Left colon (tissue), 2 donors: ENCODE measurements at places on chromosomes 6 and 20. TPM values are rescaled to one million over a fixed set of nuclear protein-coding genes. Genes with fewer than 3 reads are reported as not detected.

- peak; percentile 97 for DNase-seq
These were observed 3.7 kb downstream of the PRSS16 start for GRCh38 chr6:27251112-27251605.

- peak; percentile 14 for DNase-seq
These were observed 78.0 kb downstream of the DLGAP4 start for GRCh38 chr20:36384022-36384619.

DNA sequence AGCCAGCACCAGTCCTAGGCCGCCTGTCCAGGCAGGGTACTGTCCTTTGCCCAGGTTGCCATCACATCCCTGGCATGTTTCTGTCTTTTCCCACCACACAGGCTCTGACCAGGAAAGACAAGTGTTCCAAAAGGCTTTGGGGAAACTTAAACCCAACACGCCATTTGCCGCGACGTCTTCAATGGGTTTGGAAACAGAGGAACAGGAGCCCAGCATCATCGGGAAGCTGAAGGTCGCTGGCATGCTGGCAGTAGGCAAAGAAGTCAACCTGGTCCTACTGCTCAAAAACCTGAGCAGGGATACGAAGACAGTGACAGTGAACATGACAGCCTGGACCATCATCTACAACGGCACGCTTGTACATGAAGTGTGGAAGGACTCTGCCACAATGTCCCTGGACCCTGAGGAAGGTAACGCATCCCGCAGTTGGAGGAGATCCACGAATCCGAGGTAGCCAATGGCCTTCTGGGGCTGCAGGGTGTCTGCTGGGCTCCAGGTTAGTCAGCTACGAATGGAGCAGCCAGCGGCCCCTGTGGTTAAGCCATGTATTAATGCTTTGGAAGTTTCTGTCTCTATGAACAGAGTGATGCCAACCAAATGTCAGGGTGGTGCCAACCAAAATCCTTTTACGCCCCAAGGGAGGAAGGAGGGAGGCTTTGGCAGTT is 36.2 kb downstream of the TGM3 start:
- DNase-seq, result no peak

GRCh38 chr6:151289399-151290007 is 49.7 kb downstream of the AKAP12 start:
- DNase-seq, result no peak

DNA sequence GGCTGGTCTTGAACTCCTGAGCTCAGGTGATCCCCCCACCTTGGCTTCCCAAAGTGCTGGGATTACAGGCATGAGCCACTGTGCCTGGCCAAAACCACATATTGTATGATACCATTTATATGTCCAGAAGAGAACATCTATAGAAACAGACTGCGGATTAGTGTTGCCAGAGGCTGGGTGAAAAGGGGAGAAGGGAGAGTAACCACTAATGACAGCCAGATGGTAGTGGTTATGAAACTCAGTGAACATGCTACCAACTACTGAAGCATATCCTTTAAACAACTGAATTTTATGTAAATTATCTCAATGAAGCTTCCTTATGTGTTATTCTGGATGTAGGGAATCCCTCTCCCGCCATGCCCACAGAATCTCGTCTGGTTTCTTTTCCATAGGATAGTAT is 15.7 kb downstream of the SLC23A2 start:
- DNase-seq, result no peak

DNA sequence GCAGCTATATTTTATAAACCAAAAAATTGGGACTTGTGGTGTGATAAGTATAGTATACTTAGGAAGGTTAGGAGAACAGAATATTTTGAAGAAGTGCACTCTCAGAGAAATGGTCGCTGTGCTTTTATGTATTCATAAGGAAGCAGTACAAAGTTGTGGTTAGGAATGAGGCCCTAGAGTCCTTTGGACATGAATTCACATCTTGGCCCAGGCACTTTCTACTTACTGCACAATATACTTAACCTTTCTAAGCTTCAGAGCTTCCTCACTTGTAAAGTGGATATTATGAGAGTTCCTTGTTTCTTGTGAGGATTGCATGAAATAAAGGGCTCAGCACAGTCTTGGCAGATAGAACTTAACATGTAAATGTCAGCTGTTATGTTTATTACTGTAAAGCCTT is 21.0 kb upstream of the SERINC3 start:
- DNase-seq, result no peak

DNA sequence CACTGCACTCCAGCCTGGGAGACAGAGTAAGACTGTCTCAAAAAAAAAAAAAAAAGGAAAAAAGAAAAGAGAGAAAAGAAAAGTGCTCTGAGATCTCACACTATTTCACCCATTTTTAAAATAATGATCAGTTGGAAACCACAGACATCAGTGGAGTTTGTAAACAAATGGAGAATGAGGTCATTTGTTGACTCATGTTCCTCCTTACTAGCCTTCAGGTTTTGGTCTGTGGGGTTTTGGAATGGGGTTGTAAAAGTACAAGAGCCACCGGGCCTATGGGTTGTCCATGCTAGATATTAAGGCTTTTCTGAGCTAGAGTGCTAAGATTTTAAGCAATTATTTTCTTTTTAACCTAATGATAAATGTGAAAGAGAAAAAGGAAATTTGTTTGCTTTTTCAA is 104.4 kb upstream of the PRL start:
- no peak for DNase-seq

GRCh38 chr6:107716688-107717089 is 107.4 kb downstream of the SCML4 start:
- peak; percentile 33 for DNase-seq

Gene CYP21A2
- total RNA-seq, result 0.15 TPM

Gene PCNA
- total RNA-seq, result 47.9 TPM
